ENCODE measurements at places on chromosomes 4 and X.

DNA sequence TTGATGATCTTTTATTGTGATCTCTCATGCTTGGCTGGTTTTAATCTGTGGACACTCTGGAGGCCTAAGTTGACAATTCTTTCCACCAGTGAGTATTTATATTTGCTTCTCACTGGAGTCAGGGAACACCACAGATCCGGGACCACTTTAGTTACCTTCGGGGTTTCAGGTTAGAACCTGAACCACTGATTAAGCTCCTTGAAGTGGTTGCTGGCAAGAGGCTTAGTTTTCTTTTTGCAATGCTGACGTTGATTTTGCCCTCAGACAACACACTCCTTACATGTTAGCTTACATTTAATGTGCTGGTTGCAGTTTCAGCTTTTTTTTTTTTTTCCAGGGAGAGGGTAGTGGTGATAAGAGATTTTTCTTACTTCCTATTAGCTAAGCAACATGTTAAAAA lies 10.5 kb upstream of the ZNF330 start:
- DNase-seq, result no peak

DNA sequence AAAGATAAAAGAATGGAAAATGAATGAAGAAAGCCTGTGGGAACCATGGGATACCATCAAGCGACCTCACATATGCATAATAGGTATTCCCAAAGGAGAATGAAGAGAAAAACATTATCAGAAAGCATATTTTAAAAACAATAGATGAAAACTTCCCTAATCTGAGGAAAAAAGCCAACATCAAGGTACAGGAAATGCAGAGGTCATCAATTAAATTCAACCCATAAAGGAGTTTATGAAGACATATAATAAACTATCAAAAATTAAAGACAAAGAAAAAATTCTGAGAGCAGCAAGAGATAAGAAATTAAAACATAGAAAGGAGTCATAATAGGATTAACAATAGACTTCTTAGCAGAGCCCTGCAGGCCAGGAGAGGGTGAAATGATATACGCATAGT lies 397.5 kb downstream of the GPM6A start:
- DNase-seq, result no peak

DNA sequence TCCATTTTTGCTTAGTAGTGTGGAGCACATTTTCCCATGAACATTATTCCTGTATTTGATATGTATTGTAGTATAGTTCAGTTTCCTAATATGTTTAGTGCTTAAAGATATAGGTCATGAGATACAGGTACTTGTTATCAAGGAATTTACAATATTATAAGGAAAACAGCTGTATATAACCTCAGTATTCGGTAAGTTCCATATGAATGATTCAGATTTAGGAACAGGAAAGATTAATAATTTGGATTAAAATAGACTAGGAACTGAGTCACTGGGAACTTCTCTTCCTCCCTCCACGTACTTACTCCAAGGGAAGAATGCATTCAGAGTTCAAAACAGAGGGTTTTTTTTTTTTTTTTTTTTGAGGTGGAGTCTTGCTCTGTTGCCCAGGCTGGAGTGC lies 20.0 kb downstream of the DIAPH2 start:
- no peak for DNase-seq

GRCh38 chr4:157667836-157668235 lies 447.3 kb downstream of the GRIA2 start:
- no peak for DNase-seq

- DNase-seq, result no peak
Measured at GRCh38 chrX:138719396-138719795, 7.9 kb upstream of the FGF13 start.

- DNase-seq, result no peak
Measured at GRCh38 chr4:4377732-4378460, 9.0 kb upstream of the NSG1 start.

- no peak for DNase-seq
Measured at GRCh38 chrX:119228512-119229252, 7.4 kb upstream of the PGRMC1 start.

DNA sequence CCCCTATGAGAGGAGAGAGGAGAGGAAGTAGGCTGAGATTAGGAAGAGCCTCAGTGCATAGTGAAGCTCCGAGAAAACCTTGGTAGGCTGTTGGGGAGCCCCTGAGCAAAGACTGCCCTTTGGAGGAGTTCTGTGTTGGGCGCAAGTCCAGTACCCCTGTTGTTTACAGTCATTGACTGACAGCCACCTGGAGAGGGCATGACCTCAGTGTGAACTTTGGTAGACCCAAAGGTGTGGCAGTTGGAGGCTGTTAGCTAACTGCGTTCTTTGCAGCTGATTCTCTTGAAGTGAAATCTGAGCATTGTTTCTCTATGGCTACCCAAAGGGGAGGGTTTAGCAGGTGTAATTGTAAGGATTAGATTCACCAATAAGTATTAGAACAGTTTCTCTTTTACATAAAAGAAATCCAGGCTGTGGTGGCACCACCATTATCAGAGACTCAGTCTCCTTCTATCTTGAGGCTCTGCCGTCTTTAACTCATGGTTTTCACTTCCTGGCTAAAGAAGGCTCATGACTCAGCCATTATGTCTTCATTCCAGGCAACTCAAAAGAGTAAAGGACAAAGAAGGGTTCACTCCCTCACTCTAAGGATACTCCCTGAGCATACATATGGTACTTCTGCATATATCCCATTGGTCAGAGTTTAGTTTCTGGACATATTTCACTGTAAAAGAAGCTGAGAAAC lies 33.4 kb downstream of the ANXA3 start:
- DNase-seq, result no peak

GRCh38 chr4:69026974-69027373 lies 69.3 kb upstream of the UGT2B7 start:
- DNase-seq, result no peak

Data from SW 1271 (cell line).